ENCODE measurements at places on chromosomes 16 and 17.

DNA sequence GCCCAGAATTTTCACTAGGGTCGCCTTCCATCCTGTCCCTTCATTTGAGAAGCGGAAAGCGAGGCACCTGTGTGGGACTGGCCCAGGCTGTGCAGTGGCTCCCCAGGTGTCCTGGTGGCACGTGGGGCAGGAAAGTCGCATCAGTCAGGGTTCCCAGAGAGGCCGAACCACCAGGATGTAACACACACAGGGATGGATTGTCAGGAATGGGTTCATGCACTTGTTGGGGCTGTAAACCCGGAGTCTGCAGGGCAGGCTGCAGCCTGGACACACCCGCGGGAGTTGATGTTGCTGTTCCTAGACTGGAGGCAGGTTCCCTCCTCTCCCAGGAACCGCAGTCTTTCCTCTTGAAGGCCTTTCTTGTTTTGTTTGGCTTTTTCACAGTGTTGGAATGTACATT, 30.7 kb upstream of the RPTOR start:
- DNase-seq: no peak

DNA sequence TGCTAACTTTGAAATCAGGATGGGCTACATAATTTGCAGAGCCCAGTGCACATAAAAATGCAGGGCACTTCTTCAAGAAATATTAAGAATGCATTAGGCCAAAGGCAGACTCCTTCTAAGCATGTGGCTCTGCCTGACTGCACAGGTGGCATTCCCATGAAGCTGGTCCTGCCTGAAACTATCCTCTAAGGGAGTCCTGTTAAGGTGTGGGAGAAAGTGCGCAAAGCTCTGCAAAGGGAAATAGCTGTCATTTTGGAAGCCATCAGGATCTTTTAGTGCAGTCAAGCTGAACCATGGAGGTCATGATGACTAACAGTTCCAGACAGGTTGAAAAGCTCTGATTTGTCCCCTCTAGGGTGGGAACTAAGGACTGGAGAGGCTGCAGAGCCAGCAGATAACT, 41.9 kb upstream of the CRHR1 start:
- DNase-seq: no peak

GRCh38 chr17:5702951-5703510, 118.7 kb upstream of the NLRP1 start:
- DNase-seq: no peak

DNA sequence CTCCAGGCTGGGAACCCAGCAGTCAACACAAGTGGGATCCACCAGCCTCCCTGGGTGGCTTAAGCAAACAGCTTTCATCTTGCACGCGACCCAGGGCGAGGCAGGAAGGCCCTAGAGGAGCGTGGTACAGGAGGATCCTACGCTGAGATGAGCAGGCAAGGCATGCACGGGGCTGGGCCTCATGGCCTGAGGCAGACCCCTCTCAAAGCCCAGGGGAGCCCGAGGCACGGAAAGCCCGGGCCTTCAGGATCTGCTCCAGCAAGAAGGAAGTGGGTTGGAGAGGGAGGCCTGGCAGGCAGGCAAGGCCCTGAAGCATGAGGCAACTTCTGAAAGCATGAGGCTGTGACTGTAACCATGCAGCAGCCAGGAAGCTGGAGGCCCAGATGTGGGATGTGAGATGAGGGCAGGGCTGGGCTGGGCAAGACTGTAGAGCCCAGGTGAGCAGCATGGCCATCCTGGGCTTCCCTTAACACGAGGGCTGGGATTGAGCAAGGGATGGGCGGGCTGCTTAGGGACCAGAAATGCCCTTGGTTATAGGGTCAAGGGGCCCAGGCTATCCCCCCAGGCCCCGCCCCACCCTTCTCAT, 338.7 kb downstream of the C16orf95 start:
- no peak for DNase-seq

GRCh38 chr17:50270435-50271362, 3.6 kb upstream of the TMEM92 start:
- no peak for DNase-seq

- no peak for DNase-seq
These were observed 315.1 kb upstream of the EEF2KMT start for GRCh38 chr16:5412731-5413130.

DNA sequence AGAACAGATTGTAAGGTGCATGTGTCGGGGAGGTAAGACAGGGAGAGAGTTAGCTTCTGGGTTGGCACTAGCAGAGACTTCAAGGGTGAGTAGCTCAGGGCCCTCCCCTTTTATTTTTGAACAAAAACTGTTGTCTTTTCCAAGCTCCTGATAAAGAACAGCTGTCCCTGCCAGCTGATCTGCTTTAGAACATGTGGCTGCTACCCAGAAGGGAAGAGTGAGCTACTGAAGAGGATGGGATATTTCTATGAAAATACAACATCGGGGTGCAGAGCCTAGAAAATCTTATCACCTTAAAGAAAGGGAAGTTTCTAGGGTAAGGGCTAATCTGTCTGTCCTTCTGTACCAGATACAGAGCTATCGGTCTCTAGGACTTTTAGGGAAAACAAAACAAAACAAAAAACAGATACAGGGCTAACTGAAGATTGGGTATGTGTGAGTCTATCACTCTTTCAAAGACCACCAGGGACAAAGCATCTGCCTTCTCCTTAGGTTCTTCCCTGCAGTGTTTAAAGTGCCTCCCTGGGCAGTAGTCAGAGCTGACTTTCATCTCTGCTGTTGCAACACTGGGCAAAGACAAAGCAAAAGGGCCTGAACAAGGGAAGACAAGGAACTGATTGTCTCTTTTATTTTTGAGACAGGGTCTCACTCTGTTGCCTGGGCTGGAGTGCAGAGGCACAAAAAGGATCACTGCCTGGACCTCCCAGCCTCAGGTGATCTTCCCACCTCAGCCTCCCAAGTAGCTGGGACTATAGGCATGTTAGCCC, 5.0 kb upstream of the DHRS13 start:
- DNase-seq: no peak

- no peak for DNase-seq
These were observed 43.4 kb downstream of the CCDC42 start for GRCh38 chr17:8701221-8701620.

GRCh38 chr17:21843951-21844590, 151.7 kb downstream of the KCNJ18 start:
- no peak for DNase-seq

DNA sequence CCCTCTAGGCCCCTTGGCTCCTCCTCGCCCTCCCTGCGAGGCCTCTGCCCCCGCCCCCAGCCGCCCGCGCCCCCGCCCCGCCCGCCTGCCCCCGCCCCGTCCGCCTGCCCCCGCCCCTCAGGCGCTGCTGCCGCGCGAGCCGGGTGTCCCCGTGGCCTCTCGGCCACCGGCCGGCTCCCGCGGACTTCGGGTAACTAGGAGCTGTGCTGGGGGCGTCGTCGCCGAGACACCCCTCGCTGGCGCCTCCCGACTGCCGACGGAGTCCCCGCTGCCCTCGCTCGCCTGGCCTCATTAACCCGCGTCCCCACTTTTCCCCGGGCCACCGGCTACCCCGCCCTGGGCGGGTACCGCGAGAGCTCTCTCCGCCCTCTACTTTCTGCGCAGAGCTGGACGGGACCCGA, at the start of gene TLCD1:
Gene TLCD1, minus strand, starts transcription at position 8 of the 401 bp plus-strand sequence. CDS start 136 bp downstream, outside the sequence.
- peak; percentile 67 for DNase-seq

- DNase-seq: no peak
These were observed 8.5 kb downstream of the SSTR5 start for GRCh38 chr16:1080801-1081733.

GRCh38 chr17:42518046-42518754, 17.8 kb upstream of the NAGLU start:
- no peak for DNase-seq

GRCh38 chr16:10296956-10297340, 88.9 kb upstream of the ATF7IP2 start:
- DNase-seq: no peak

DNA sequence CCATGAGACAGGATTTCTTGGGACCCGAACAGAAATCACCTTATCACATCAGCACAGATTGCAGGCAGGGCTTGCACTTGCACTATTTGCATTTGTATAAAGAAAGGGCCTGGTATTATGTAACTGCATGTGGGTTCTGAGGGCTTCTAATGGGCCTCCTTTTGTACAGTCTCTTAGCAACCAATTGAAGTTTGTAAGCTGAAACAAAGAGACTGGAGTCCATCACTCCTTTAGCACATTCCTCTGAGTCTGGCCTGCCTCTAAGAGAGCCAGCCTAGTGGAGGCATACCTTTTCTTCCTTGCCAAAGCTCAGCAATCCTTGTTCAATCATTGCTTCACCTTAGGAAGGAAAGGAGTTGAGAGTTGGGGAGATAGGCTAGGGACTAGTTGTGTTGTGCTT, 387.1 kb downstream of the XYLT1 start:
- no peak for DNase-seq

DNA sequence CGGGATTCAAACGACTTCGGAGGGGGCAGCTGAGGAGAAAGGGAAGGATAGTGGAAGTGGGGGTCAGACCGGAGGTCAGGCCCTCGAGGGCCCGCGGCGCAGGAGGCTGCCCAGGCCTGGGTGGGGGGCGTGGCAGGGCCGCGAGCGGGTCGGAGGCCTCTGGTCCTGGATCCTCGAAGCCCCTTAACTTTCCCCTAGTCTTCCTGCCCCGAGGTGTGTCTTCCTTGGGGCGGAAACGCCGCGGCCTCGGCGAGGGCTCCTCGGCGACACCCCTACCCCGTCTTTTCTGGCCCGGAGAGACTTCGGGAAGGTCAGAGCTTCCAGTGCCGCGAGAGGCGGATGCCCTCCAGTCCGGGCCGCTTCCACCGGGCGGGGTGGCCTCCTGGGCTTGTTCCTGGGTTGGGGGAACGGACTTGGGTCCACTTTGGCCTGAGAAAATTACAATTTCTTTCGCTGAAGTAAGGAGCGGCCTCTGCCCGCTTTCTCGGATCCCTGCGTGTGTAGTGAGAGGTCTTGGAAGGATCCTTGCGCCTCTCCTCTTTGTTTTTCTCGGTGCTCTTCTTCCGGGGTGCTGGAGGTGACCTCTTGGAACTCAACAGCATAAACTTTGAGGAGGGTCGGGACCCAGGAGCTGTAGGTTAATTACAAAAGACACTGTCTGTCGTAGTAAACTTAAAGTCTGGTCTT, 491 bp downstream of the IST1 start:
- DNase-seq: no peak

- no peak for DNase-seq
These were observed 99.5 kb upstream of the DHX40 start for GRCh38 chr17:59465949-59466307.

DNA sequence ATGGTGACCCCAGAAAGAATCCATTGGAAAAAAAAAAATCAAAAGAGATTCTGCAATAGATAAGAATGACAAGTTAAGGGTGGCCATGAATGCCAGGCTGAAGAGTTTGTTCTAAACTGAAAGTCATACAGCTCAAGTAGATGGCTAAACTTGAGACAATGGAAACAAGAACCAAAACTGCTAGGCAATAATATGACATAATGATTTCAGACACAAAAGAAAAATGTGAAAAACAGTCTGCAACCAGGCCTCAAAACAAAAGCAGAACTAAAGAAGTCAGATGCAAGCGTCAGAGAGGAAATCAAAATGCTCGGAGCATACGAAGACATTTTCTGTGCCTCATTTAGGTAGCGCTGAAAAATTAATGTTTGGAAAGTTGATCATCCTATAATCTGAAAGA, 54.4 kb upstream of the YPEL2 start:
- peak; percentile 6 for DNase-seq

GRCh38 chr16:11536104-11536866, 50.4 kb downstream of the LITAF start:
- no peak for DNase-seq

DNA sequence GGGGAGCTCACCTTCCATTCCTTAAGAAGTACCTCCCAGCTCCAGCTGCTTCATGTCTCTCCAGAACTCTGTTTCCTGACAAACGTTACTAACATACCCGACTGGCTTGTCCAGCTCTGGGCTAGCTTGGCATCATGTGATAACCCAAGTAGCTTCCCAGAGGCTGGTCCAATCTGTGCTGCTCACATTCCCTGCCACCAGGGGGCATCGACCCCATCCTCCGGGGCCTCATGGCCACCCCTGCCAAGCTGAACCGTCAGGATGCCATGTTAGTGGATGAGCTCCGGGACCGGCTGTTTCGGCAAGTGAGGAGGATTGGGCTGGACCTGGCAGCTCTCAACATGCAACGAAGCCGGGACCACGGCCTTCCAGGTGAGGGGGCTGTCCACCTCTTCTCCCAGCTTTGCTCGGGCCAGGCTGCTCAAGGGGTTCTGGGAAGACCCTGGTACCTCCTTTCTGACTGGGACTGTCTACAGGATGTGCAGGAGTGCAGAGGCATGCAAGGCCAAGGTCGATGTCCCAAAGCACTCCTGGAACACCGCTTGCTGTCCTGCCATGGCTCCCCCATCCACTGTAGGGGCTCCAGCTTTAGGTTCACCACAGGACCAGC, 7.6 kb downstream of the EPX start:
- DNase-seq: peak; percentile 32

DNA sequence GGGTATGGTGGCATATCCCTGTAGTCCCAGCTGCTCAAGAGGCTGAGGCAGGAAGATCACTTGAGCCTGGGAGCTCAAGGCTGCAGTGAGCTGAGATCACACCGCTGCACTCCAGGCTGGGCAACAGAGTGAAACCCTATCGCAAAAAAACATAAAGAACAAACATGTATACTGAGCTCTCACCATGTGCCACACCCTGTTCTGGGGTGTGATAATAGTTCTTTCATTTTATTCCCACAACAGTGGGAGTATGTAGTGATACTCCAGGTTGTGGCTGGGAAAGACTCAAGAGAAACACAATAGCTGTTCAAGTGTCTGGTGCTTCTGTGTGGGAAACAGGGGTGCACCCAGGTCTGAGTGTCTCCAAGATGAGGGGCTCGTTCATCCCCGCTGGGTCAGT, 90.7 kb downstream of the SOCS1 start:
- no peak for DNase-seq

- no peak for DNase-seq
These were observed 2.6 kb upstream of the IL17C start for GRCh38 chr16:88635671-88636319.

DNA sequence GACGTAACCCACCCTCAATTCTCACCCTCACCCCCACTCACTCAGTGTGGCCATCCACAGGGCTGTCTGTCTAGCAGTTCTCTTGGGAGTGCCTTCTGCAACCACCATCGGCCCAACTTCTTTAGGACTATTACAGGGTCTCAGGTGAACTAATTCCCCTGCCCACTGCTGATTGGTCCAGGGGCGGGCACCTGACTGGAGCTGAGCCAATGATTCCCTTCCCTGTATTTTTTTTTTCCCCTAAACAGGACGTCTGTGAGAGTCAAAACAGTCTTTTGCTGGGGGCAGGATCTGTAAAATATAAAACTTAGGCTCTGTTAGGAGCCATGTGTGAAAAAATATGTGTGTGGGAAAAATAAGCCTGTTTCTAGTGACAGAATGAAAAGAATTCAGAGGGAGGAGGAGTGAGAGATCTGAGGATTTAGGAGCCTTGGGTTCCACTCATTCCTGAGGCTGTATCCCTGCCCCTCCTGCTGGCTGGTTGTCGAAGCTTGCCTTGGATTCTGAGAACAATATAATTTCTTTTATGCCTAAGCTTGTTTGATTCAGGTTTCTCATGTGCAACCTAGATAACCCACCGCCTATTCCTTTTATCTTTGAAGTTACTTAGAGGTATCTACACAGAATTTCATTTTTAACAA, 115.0 kb downstream of the SPACA3 start:
- no peak for DNase-seq

- no peak for DNase-seq
These were observed 119.4 kb downstream of the KCNJ2 start for GRCh38 chr17:70288540-70289290.

Measured in T-helper 1 cell (primary cell).